ENCODE measurements at places on chromosomes 5 and 9. TPM values are rescaled to one million over a fixed set of nuclear protein-coding genes. Genes with fewer than 3 reads are reported as not detected.

The CACFD1 gene
- 5.4 TPM for total RNA-seq

The ESM1 gene
- total RNA-seq, result under 0.01 TPM

The SLC4A9 gene
- not detected for total RNA-seq

The SPINK4 gene
- not detected for total RNA-seq

The SMIM15 gene
- 22.6 TPM for total RNA-seq
